ENCODE measurements at places on chromosomes 2 and 18. TPM values are rescaled to one million over a fixed set of nuclear protein-coding genes. Genes with fewer than 3 reads are reported as not detected.

DNA sequence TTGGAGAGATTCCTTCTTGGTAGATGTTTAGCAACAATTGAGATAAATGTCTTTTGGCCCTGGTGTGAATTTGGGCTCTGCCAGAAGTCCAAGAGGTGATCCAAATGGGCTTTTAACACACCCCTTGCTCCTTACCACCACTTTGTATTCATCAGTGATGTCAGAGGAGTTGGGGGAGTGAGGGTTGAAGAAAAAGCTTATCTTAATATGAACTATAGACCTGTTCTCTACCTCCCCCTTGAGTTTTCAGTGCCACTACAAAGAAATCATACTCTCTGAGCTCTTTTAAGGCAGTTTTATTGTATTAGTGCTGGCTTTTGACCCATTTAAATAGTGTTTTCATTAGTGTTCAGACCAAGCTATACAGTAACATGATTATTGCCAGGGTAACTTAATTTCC lies 229.1 kb downstream of the PHLPP1 start:
- no peak for DNase-seq

DNA sequence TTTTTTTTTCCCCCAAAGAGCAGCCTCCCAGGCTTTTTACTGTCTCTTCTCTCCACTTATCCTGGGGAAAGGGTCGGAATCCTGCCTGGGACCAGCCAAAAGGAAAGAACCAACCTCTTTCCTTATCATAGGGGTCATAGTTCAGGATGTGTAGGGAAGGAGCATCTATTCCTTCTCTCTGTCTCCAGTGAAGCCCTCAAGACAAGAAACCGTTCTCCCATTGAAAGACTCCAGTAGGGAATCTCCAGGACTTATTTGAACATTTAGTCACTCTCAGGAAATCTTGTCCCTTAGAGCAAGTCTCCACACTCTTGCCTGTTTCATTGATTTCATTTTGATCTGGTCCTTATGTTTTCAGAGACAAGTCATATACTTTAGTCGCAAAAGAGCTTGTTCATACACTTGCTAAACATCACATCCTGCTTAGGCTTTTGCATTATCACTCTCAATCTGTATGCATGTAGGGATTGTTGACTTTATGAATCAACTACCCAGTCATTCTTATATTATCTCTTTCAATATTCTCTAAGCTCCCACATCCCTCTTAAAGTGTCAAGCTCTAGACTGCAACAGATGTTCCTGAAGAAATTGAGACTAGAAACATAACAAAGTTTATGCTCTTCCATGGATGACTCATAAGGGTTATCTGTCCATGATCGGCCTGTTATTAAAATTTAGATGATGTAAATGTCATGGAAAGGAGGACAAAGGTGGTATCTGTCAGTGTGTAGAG lies 116.2 kb upstream of the ST6GAL2 start:
- DNase-seq, result no peak

- no peak for DNase-seq
Observed at GRCh38 chr2:105526000-105526925, 127.4 kb upstream of the FHL2 start.

MC4R gene
- total RNA-seq, result not detected

- no peak for DNase-seq
Observed at GRCh38 chr2:12014088-12014960, 267.9 kb downstream of the LPIN1 start.

DNA sequence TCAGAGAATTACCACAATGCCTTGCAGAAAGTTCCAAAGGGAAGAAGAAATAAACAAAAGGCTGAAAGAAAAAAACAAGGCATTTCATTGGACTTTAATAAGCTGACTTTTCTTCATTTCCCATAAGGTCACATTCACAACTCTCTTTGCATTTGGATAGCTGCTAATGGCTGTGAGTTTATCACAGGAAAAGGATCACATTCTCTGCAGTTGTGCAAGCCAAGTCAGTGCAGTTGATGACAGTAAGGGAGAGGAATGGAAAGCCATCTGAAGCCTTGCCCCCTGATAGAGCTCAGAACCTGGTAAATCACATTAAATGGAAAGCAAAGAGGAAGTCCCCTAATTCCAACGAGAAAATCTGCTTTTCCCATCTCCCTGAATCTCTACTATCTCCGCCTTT lies 950.6 kb downstream of the CNTNAP5 start:
- DNase-seq, result no peak

DNA sequence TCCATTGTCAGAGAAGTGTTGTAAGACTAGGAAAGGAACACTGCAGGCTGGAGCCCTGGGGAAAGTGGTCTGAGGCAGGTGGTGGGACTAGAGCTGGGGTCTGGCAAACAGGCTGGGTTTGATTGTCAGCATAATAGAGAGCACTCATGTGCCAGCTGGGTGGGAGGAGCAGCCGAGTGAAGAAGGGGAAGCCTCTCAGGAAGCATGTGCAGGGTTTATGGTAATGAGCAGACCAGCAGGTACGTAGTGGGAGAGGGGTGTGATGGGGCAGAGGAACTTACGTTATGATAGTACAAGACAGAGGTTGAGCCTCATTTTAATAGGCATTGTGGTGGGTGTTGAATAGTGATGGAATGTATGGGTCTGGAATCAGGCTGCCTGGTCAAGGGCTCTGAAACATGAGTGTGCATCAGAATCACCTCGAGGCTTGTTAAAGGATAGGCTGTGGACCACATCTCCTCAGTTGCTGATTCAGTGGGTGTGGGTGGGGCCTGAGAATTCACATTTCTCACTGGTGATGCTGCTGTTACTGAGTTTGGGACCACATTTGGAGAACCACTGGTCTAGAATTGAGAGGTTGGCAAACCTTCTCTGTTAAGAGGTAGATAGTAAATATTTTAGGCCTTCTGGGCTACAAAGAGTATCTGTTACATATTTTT lies 1.7 kb upstream of the MGAT5 start:
- DNase-seq, result no peak

PROM2 gene
- total RNA-seq, result 32.9 TPM

- no peak for DNase-seq
Observed at GRCh38 chr2:189379731-189380261, 61.5 kb upstream of the WDR75 start.

- no peak for DNase-seq
Observed at GRCh38 chr2:35614640-35615039, 740.9 kb upstream of the CRIM1 start.

INHBB gene
- 0.47 TPM for total RNA-seq

GRCh38 chr2:159553727-159554126 lies 62.6 kb downstream of the BAZ2B start:
- DNase-seq, result no peak

DNA sequence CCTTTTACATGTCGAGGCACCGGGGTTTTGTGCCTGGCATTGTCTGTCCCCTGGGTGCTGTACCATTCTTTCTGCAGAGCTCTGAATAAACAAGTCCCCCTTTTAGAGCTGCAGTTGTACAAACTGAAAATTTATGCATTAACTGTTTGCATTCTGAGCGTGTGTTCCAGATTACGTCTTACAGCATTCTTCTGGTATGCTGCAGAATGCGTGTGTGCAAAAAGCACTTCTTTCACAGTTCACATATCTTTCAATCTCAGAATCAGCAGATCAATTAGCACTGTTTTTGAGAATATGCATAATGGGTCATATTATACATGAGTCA lies 27.5 kb downstream of the MEIS1 start:
- DNase-seq, result no peak

DNA sequence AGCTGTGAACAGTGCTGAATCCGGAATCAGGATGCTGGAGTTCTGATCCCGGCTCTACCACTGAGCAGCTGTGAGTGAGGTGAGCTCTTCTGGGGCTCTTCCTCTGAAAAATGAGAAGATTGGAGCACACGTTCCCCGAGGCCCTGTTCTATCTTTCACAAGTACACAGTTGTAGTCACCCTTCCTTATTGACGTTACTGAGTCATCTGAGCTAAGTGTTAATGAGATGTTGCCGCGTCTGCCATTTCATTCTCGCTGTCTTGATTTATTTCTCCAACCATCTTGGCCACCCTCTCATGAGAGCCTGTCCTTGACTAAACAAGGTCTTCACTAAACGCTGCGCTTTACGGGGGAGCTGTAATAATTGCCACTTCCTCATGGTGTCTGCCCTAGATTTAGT lies 31.9 kb upstream of the EFR3B start:
- no peak for DNase-seq

DNA sequence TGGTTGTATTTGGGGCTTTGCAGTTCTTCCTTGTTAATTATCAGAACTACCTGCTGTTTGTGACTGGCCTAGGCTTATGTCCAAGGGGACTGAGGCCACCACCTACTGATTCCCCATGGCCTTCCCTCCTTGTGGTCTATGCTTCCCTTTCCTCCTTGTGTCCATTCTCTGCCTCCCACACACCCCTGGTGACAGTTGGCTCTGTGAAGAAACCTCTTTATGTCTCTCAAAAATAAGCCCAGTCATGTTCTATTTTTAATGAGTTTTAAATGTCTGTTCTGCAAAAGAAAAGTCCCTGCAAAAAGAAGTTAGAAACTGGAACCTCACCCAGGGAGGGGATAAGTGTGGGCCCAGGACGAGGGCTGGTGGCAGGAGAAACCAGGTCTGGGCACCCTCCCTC lies 105.0 kb downstream of the SMC6 start:
- DNase-seq, result no peak

DNA sequence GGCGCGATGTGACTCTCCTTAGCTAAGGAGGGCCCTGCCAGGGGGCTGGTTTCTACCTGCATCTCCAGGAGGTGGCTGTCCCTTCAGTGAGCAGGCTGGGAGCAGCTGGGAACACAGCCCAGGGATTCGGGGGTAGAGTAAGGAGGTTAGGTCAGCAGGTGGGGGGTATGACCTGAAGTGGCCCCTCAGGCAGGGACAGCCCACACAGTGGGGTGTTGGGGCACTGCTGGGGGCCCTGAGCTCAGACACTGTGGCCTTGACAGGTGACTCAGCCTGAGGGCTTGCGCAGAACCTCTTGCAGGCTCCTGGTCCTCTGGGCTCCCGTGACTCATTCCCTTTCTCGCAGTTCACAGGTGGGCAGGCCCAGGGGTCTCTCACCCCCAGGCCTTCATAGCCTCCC lies 185.8 kb upstream of the BCL2L11 start:
- DNase-seq, result no peak

MC2R gene
- total RNA-seq, result not detected

Measured in left colon (tissue), 2 donors.